ENCODE measurements at places on chromosomes 1 and 21.

GRCh38 chr1:209086486-209087192 lies 496.9 kb upstream of the CAMK1G start:
- no peak for DNase-seq

GRCh38 chr1:24379733-24380315 lies 33.8 kb downstream of the STPG1 start:
- DNase-seq, result no peak

DNA sequence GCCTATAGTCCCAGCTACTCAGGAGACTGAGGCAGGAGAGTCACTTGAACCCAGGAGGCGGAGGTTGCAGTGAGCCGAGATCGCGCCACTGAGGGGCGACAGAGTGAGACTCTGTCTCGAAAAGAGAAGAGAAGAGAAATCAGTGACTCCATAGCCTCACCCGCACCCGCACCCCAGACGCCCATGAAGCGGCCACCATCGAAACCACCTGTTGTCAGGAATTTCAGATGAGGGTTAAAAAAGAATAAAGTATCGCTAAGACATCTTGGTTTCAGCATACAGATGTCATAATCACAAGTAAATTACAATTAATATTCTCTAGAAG lies 47.4 kb downstream of the NPHP4 start:
- no peak for DNase-seq

DNA sequence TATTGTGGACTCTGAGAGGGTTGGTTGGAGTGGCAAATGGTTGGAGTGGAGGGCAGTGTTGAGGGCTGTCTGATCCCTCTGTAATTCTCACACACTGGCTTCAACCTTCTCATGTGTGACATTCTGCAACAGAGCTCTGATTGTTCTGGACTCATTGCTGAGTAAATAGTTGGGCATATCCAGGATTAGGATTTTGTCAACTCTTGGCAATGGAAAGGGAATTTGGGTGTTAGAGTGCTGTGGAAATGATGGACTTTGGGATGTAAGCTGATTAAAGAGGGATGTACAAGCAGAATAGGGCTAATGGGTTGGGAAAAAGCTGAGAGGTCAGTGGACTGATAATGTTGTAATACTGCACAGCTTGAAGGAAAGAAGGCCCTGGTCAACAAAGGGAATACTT lies 16.5 kb downstream of the TLCD4 start:
- no peak for DNase-seq

GRCh38 chr1:12048372-12048771 lies 14.7 kb upstream of the TNFRSF8 start:
- DNase-seq, result no peak

GRCh38 chr21:35962917-35963316 lies 97.4 kb downstream of the SETD4 start:
- no peak for DNase-seq

DNA sequence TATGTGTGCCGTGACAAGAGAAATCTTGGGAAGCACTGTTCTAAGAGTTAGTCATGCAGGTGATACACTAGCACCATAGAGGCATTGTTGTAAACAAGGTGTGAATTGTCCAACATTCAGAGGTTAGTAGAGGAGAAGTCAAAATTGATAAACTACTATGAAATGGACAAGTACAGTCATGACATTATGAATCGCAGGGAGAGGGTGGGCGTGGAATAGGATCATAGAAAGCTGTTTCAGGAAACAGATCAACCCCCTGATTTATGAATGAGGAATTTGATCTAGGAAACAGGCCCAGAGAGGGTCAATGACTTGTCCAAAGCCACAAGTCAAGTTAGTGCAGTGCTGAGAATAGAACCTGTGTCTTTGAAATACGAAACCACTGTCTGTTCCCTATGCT lies 58.5 kb upstream of the LAX1 start:
- no peak for DNase-seq

DNA sequence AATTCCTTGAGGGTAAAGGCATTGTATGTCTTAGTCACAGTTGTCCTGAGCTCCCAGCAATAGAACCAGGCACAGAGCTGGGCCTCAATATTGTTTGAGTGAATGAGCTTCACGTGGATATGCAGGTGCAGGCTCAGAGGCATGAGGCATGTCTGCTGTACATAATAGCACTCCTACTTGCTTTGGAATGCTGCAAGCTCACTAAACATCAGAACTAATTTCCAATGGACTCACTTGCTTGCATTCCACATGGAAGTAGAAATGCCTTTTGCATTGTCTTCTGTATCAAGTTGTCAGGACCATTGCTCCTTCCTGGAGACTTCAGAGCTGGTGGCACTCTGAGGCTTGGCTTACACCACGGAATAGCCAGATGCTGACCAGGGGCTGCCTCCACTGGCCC lies 37.1 kb downstream of the INAVA start:
- DNase-seq, result no peak

- DNase-seq, result no peak
These were observed 97.3 kb downstream of the TTLL7 start for GRCh38 chr1:83901547-83902155.

DNA sequence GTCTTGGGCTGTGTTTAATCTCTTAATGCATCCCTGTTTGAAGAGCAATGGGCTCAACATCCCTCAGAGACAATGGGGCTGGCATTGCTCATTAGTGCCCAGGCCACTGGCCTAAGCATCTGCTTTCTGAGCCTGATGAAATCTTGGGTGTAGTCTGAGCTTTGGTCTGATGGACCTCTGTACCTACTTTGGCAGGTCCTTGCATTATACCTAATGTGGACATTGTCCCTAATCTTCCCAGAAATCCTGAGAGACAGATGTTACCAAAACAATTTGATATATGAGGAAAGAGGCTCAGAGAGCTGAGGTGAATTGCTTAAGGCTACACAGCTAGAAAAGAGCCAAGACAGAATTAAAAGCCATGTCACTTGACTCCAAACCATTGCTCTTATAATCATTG lies 95.0 kb downstream of the PTPRU start:
- no peak for DNase-seq

Data from D341Med (cell line).